ENCODE measurements at places on chromosomes 1 and 21. TPM values are rescaled to one million over a fixed set of nuclear protein-coding genes. Genes with fewer than 3 reads are reported as not detected.

The KCNJ9 gene
- under 0.01 TPM for total RNA-seq

The MYBPHL gene
- not detected for total RNA-seq

The DYNLT5 gene
- total RNA-seq = 0.73 TPM

The NR5A2 gene
- total RNA-seq = not detected

The OR6N1 gene
- total RNA-seq = not detected

The GALE gene
- 36.4 TPM for total RNA-seq

Measured in subcutaneous preadipocyte (primary cell).